ENCODE measurements at places on chromosomes 4 and X.

DNA sequence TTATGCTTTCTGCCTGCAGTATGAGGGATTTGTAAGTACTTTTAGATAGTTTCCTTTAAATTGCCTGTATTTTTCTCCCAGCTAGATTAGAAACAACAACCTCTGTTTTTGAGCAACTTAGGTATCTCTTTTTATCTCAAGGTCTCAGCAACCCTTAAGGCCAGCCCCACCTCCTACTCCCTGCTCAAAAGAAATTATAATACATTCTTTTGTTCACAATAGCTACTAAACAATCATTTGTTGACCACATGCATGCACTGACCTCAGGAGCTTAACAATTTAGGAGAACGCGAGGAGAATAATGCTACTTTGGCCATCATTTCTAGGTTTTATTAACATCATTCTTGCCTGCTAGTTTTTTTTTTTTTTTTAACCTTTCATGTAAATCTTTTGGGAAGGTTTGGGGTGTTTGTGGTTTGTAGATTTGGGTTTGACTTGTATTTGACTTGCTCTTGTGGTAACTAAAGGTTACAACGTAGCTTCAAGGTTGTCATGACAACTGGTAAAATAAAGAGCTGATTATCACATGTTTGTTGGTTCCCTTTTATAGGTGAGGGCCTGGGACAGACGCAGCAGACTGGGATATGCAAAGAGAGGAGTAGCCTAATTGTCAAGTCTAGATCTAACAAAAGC is 145.4 kb upstream of the PLAC1 start:
- DNase-seq: no peak

GRCh38 chr4:112592717-112593116 is 44.0 kb downstream of the ZGRF1 start:
- DNase-seq: no peak

DNA sequence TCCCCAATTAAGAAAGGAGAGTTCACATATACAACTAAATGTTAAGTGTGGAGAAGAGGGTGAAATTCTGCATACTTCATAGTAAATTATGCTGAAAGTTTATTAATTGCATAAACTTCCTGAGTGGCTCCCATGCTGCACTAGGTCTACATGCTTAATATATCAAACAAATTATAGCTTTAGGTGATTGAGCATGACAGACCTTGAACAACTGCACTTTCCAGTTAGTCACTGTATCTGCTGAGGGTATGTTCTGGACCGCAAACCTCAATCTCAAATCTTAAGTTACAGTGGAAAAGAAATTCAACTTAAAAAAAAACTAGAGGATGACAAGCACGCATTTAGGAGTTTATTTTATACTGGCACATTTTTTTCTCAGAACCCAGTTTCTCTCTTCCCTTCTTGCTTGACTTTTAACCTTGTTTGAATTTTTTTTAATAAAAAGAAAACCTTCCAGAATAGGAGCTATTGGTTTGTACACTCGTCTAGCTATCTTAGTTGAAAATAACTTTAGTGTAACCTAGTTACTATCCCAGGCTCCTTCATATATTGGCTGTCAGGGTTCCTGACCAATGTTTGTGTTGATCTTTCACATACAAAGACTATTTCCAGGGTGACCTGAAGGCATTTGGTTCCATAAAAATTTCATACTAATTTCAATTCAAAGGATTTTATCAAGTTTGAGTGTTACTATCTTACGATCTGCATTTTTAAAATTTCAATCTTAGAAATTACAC is 10.2 kb upstream of the FAM120C start:
- DNase-seq: no peak

- no peak for DNase-seq
Observed at GRCh38 chrX:24412637-24413363, 52.3 kb upstream of the PDK3 start.

DNA sequence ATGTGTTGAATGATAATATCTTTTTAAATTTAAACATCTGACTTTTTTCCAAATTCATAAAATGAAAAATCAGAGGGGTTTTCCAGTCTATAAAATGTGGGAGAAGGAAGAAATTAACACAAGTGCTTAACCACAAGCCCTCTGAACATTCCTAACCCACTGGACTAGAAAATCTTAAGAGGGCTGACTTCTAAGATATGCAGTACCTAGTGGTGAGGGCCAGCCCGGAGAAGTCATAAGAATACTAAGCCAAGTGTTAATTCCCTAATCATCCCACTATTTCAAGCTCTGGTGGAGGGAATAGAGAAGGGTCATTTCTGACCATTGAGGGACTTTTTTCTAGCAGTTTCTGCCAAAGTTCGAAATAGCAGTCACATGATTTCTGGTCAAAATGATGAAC is 86.9 kb upstream of the NEIL3 start:
- no peak for DNase-seq

All from activated CD8-positive, alpha-beta T cell treated with anti-CD3 and anti-CD28 coated beads for 36 hours (primary cell).